ENCODE measurements at places on chromosomes 3 and 15.

DNA sequence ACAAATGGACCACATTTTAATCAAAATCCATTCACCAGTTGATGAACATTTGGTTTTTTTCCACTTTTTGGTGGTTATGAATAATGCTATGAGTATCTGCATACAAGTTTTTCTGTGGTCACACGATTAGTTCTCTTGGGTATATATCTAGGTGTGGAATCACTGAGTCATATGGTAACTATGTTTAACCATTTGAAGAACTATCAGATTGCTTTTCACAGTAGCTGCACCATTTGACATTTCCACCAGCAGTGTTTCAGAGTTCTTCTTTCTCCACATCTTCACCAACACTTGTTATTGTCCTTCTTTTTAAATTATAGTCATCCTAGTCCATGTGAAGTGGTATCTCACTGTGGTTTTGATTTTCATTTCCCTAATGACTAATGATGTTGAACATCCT lies 33.3 kb upstream of the ATG7 start:
- no peak for DNase-seq

GRCh38 chr15:44722011-44722410 lies 10.7 kb downstream of the B2M start:
- DNase-seq = no peak

- no peak for DNase-seq
Observed at GRCh38 chr3:131549340-131549739, 46.6 kb upstream of the MRPL3 start.

DNA sequence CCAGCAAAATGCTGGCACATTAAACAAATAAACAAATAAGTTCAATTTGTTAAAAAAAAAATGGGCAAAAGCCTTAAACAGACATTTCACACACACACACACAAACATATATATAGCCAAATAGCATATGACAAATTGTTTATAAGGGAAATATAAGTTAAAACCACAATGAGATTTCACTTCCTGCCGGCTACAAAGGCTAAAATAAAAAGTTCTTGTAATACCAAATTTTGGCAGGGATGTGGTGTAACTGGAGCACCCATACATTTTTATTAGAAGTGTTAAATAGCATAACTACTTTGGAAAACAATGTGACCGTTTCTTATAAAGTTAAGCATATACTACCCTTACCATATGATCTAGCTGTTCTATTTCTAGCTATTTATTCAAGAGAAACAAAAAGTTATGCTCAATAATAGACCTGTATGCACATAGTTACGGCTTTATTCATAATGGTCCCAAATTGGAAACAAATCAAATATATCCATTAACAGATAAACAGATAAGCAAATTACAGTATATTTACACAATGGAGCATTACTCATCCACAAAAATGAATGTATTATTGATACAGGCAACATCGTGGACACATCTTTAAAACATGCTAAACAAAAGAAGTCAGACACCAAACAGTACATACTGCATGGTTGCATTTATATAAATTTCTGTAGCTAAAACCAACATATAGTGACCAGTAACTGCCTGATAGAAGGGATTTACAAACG lies 93.9 kb downstream of the EOMES start:
- DNase-seq = no peak

GRCh38 chr3:130491431-130491830 lies 25.5 kb upstream of the COL6A6 start:
- DNase-seq = no peak

DNA sequence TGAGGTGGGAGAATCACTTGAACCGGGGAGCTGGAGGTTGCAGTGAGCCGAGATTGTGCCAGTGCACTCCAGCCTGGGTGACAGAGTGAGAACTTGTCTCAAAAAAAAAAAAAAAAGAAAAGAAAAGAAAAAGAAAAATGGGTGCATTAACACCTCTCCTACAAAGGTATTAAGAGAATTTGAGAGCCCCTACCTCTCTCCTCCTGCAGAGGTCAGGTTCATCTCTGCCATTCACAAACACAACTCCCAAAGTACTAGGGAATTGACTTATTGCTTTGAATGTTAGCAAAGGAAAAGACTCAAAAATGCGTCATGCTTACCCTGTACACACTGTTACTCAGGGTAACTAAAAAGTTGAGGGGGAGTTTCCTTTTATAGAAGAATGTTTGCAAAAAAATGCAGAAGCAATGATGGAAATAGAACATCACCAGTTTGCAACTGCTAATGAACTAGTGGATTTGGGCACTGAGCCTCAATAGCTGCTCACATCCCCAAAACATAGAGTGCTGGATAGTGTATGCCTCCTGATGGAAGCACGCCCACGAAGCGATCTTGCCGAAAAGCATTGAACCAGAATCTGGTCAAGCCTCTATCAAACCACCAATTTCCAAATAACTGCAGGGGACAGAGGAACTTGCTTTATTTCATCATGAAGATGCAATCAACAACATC lies 15.5 kb upstream of the LYZL4 start:
- no peak for DNase-seq

GRCh38 chr15:65400760-65401610 lies 21.8 kb downstream of the IGDCC4 start:
- DNase-seq = peak; percentile 77

DNA sequence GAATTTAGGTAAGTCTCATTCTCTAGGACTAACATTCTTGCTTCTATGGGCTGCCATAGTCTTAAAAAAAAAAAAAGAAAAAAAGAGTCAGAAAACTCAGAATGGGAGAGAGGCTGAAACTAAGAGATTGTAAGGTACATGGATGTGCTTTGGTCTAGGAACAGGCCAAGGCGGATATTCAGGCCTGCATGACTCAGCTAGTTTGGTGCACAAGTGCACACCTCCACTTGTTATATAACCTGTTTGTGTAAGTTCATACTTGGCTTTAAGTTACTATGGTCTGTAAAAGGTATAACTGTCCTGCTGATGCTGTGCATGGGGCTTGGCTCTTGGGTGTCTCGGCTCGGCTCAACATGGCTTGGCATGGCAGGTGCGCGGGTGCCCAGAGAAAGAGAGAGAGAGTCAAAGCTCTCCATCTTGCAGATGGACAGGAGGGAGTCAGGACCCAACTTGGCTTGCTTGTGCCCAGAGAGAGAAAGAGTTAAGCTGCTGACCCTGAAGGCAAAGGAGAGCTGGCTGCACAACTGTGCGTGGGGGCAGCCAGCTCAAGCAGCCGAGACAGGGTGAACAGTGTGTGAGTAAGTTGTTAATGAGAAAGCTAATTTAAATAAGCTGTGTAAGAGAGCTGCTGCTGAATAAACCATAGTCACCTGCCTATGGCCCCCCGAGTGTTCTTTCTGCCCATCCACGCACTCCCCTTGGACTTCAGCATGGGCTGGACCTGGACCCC lies 31.4 kb upstream of the CHRNB4 start:
- no peak for DNase-seq

- no peak for DNase-seq
Observed at GRCh38 chr3:142022381-142022780, 127.0 kb downstream of the TFDP2 start.

DNA sequence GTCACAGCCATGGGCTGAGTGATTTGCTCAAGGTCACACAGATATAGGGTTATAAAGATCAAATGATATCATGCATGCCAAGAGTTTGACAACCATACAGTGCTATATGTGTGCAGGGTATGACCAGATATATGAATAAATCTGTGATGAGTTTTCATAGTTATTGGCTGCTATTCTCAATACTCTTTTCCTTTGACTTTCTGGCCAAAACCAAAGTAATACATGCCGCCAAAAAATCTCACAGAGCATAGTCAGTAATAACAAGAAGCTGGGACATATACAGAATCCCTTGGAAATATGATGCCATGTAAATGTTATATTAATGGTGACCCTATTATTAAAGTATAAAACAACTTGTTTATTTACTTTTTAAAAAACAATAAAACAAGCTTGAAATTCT lies 11.6 kb upstream of the TSC22D2 start:
- no peak for DNase-seq

DNA sequence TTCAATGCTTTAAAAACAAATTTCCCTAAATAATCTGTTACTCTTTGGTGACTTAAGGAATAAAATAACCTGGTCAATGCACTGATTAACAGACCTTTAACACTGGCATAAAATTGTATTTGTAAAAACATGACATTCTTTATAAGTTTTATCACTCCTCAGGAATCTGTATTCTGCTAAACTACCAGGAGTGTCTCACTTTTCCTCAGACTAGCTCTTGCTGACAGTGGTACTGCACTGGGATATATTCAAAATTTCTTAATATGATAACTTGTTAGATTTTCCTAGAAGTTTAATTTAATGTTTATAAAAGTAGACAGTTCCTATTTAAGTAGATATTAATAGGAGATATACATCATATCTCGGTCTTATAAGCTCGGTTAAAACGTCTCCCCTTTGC lies 363.4 kb upstream of the ARHGEF26 start:
- DNase-seq = no peak

- no peak for DNase-seq
Observed at GRCh38 chr3:37346227-37347005, 172.0 kb upstream of the LRRFIP2 start.

- DNase-seq = no peak
Observed at GRCh38 chr15:28132524-28133275, 33.6 kb upstream of the OCA2 start.

- peak; percentile 38 for DNase-seq
Observed at GRCh38 chr3:123610331-123610730, 25.5 kb upstream of the HACD2 start.

DNA sequence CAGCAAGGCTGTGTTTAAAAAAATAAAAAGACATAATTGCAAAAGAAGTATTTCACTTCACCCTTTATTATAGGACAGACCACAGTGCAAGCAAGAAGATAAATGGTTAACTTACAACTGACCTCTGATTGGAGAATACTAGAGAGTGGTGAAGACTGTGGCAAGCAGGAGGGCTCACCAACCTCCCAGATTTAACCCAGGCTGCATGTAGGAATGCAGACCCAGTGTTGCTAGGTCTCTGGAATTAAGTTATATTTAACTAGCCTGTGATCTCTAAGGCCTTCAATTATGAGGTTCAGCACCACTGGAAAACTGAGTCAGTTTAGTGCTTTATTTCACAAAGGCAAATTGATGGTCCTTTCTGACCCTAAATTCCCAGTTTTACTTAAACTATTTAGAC lies 436.6 kb downstream of the LPP start:
- no peak for DNase-seq

GRCh38 chr15:41847206-41847605 lies 8.6 kb downstream of the PLA2G4B start:
- no peak for DNase-seq

DNA sequence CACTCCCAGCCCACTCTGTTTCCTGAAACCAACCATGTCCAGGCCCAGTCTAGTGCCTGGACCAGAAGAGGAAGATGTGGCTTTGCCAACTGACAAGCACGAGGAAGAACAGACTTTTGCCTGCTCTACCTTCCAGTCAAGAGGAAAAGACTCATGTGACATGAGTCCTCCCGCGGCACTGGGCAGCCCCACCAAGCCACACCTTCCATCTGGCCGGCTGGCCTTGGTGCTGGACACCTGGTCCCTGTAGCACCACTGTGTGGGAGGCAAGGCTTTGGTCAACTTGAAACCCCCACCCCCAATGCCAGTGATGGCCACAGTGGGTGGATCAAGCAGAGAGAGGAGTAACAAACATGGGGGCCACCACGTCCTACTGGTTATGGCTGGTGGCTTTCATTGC lies 12.5 kb downstream of the CHDH start:
- no peak for DNase-seq

GRCh38 chr3:57746156-57747010 lies 9.7 kb upstream of the SLMAP start:
- DNase-seq = no peak

Measured in NCI-H1092 treated with DMSO at 0.1 percent for 48 hours (cell line).